Keratinocyte (primary cell): ENCODE measurements at places on chromosomes 12 and 14.

- no peak for DNase-seq
Measured at GRCh38 chr12:45192707-45193106, 23.2 kb upstream of the ANO6 start.

DNA sequence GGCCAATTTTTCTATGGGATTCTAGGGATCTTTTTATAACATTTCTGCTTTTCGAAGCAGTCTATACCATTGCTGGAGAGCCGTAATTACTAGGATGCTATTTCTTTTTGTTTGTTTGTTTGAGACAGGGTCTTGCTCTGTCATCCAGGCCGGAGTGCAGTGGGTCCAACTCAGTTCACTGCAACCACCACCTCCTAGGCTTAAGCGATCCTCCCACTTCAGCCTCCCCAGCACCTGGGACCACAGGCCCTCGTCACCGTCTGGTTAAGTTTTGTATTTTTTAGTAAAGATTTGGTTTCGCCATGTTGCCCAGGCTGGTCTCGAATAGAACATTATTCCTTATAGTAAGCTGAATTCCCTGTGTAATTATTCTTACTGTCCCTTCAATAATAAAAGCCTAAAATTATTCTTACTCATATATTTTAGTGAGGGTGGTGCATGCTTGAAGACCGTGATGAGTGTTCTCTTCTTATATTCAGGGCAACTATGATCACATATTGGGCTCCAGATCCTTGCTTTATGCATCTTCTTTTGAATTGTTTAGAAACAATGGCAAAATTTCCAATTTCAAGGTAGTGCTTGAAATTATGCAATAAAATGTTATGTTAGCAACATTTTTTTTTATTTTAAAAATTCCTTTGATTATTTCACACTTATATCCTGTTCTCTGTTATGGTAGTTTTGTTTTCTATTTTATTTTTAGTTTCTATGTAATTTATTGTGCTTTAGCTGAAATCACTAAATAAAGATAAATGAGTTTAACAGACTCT is 66.2 kb downstream of the CRADD start:
- no peak for DNase-seq

- DNase-seq, result no peak
Measured at GRCh38 chr12:93991829-93992461, 156.4 kb upstream of the PLXNC1 start.

GRCh38 chr14:96649327-96649601 is 147.1 kb downstream of the PAPOLA start:
- DNase-seq, result no peak
